ENCODE measurements at places on chromosomes 12 and 14.
A peak's percentile ranks its signal among the peaks of the same experiment; 100 is the strongest.

DNA sequence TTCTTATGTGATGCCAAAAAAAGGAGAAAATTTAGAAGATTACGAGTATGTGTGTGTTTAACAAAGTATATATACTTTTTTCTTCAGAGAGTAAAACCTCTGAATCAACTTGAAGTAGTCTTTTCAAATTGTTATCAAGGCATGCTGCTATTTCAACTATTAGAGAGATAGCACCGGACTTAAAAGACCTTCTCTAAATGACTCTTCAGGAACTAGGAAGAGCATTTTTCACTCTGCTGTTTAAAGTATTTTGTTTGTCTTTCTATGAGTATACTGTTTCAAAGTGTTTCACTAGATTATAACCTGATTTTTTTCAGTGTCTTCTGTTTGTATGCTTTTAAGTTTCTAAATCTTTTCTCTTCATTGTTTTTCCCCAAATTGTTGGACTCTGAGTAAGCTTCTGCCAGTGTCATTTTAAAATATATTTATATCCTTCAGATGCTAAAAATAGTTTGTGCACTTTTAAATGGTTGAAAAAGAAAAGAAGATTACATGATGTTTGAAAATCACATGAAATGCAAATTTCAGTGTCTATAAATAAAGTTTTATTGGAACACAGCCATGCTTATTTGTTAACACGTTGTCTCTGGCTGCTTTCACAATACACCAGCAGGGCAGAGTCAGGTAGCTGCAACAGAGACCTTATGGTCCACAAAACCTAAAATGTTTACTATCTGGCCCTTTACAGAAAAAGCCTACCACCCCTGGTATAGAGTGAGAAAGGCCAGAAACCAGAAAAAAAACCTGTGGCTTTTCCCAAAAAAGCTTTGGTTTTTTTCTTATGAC lies 21.3 kb downstream of the CRADD start:
- peak; percentile 16 for DNase-seq

DNA sequence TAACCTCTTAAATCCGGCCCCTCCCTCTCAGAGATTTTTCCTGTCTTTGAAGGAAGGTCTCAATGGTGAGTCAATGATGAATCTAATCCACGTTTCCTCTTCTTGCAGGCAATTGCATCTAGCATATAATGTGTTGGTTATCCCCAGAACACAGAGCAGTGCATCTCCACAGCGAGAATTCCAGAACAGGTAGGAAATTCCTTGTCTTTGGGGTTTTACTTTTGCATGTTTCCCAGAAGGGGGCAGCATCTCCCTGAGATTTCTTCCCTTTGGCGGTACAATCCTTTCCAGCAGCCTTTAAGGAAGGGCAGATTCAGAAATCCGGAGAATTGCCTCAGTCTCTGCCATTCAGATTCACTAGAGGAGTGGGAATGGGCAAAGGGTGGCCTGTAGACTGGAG lies 128.0 kb downstream of the KCNA5 start:
- peak; percentile 85 for DNase-seq

GRCh38 chr12:32535288-32535999 lies 136.1 kb downstream of the FGD4 start:
- peak; percentile 60 for DNase-seq

DNA sequence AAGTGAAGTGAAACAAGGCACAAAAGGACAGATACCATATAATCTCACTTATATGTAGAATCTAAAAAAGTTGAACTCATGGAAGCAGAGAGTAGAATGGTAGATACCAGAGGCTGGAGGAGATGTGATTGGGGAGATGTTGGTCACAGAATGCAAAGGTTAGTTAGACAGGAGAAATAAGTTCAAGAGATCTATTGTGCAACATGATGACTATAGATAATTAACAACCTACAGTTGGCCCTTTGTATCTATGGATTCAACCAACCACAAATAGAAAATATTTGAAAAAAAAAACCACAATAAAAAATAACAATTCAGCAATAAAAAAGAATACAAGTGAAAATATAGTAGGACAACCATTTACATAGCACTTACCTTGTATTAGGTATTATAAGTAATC lies 19.3 kb downstream of the CRADD start:
- DNase-seq = no peak

DNA sequence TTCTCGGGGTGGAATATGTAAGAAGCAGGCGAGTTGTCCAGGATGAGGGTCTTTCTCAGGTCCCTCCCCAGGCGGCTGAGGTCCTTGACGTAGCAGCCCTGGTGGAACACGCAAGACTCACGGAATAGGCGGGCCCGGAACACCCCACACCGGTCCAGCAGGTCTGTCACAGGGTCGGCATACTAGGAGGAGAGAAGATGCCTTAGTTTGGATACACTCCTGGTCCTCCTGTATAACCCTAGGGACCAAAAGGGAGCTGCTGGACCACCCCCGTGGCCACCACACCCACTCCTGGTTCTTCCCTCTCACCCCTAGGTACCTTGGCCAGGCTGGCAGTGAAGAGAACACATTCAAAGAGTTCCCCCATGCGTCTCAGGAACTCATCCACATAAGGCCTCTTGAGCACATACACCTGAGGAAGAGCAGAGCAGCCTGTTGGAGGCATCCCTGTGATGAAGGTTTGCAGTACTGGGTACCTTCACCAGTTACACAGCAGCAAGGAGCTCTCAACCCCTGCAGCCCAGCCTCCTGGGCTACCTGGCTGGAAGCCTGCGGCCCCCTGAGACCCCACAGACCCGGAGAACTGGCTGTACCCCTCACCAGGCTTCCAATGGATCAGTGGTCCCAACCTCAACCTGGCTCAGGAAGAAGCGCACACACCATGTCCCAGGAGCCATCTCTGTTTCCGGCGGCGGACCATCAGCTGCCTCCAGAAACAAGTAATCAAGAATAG lies 5.5 kb upstream of the AVIL start:
- DNase-seq = no peak

DNA sequence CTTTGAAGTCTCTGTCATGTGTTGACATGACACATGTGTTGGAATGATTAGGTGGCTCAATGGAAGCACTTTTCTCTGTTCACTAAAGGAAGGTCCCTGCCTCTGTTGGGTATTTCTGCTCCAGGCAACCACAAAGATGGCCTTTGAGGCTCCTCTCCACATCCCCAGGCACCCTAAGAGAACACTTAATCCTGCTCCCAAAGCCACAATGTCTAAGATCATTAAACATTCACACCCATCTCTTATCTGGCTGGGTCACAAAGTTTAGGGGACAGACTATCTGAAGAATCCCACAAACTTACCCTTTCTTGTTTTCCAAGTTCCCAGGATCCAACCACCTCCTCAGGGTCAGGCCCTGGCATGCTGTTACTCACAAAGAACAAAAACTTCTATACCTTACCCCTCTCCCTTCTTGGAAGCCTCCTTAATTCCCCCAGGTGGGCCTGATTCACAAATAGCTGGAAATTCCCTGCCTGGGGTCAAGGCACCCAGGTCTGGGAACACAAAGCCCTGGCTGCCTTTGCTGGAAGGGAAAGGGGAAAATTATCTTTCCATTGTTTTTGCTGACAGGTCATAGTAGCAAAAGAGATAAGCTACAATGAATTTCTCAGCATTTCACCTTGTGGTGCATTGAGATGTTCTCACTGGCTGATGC lies 333.7 kb downstream of the PCNX1 start:
- DNase-seq = no peak

DNA sequence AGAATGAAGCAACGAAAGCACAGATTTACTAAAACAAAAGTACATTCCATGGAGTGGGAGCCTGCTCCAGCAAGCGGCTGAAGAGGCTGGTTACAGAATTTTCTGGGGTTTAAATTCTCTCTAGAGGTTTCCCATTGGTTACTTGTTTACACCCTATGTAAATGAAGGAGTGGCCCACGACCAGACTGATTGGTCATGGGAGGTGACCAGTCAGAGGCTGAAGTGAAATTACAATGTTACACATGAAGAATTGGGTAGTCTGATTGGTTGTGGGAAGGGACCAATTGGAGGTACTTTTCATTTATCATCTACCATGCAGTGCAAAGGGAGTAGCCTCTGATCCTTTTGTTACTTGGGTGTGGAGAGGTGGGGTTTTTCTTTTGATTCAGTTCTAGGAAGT lies 36.2 kb upstream of the APPL2 start:
- no peak for DNase-seq

- DNase-seq = no peak
Measured at GRCh38 chr14:50107850-50108249, 8.5 kb downstream of the VCPKMT start.

GRCh38 chr14:93799989-93800921 lies 12.0 kb upstream of the PRIMA1 start:
- DNase-seq = no peak

DNA sequence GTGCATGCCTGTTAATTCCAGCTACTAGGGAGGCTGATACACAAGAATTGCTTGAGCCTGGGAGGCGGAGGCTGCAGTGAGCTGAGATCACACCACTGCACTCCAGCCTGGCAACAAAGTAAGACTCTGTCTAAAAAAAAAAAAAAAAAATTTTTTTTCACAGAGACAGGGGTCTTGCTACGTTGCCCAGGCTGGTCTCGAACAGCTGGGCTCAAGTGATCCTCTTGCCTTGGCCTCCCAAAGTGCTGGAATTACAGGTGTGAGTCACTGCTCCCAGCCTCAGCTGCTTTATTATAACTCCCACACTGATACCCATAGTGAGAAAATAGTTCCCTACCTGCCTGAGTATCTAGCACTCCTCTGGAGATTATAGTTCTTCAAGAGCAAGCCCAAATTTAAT lies 11.2 kb downstream of the HAUS4 start:
- no peak for DNase-seq

- DNase-seq = no peak
Measured at GRCh38 chr14:33491112-33491511, 459.8 kb downstream of the EGLN3 start.

DNA sequence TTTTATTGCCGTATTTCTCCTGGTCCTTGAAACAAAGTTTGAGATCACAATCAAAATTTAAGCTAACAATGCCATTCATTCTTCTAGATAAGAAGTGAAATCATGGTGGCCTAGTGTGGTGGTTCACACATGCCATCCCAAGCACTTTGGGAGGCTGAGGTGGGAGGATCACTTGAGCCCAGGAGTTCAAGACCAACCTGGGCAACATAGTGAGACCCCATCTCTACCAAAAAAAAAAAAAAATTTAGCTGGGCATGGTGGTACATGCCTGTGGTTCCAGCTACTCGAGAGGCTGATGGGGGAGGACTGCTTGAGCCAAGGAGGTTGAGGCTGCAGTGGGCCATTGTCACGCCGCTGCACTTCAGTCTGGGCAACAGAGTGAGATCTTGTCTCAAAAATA lies 24.2 kb downstream of the GDF11 start:
- no peak for DNase-seq

DNA sequence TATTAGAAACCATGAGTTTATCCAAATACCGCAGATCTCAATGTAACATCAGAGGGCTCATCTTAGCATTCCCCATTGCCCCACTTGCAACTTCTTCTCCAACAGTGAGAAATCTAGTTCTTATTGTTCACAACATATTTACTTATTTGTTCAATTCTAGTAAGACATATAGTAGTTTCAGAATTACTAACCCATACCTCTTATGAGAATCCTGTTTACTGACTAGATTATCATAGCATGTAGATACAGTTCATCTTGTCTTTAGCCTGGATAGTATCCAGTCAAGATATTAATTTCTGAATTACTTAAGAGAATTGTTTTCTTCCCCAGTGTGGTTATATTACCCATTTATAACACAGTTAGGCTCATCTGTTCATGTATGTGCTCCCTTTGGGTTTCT lies 80.6 kb downstream of the NIN start:
- DNase-seq = no peak

DNA sequence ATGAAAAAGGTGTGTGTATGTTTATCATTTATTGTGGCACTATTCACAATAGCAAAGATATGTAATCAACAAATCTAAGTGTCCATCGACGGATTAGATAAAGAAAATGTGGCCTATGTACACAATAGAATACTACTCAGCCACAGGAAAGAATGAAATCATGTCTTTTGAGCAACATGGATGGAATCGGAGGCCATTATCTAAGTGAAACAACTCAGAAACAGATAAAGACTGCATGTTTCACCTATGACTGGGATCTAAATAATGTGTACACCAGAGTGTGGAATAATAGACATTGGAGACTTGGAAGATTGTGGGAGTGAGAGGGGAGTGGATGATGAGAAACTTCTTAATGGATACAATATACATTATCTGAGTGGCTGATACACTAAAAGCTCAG lies 44.0 kb downstream of the CCER1 start:
- no peak for DNase-seq

- no peak for DNase-seq
Measured at GRCh38 chr12:38785381-38785780, 120.0 kb downstream of the CPNE8 start.

DNA sequence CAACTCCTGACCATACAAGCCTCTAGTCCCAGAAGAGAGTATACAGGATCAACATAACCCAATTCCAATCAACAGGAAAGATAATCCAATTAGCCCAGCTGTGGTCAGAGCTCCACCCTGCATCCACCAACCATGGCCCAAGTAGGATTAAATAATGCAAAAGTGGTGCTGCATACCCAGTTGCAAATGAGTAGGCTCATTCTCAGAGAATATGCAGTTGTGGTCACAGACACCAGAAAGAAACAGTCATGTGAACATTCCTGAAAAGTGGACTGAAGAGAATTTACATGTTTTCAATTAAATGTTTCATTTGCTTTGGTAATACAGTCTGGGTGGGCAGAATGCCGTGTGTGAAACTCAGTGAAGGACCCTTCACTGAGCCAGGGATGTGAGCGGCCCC lies 167.2 kb upstream of the BMP4 start:
- DNase-seq = no peak

GRCh38 chr14:68793734-68794129 lies 865 bp upstream of the ZFP36L1 start:
- DNase-seq = no peak

GRCh38 chr12:123152833-123153232 lies 1.9 kb upstream of the PITPNM2 start:
- DNase-seq = no peak

GRCh38 chr12:53867216-53868012 lies 71.2 kb upstream of the HOXC13 start:
- DNase-seq = no peak

DNA sequence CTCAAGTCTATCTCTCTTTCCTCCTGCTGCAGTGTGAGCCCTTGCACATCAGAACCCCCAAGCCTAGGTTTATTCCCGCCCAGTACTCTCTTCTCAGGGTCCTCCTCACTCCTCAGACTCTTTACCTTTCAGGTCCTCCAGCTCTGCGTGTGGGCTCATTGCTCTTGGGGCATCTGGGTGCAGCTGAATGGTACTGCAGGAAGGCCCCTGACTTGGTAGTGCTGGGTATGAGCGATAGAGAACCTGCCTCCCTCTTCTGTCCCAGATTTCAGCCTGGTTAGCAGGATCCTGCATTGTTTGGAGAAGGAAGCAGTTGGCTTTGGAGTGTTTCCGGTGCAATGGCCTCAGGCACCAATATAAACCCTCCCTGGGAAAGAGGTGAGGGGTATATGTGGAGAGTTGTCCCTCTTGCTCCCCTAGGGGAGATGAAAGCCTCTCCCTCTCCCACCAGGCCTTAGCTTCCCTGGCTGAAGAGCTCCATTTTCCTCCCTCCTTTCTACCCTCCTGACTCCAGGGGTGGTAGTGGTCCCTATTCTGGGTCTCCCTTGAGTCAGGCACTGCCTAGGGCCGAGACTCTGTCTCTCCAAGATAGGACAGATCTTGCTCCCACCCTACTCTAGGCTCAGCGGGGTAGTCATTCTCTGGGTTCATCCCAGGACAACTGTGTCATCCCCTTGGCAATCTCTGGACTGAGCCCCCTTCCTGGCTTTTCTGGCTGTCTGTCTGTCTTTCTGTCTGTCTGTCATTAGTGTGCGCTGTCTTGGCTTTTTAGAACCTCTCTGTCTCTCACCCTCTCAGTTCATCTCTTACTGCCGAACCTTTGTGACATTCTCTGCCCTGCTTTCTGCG lies 3.8 kb downstream of the LRP1 start:
- DNase-seq = peak; percentile 40

- no peak for DNase-seq
Measured at GRCh38 chr14:52661314-52661713, 34.0 kb downstream of the ERO1A start.

Data from fibroblast of upper back skin (primary cell).